ENCODE measurements at places on chromosomes 6 and 20.

- DNase-seq: no peak
Observed at GRCh38 chr6:127300411-127300810, 33.7 kb downstream of the RNF146 start.

- DNase-seq: no peak
Observed at GRCh38 chr20:5715071-5715841, 34.9 kb upstream of the SHLD1 start.

GRCh38 chr6:170296746-170297575, 6.1 kb upstream of the DLL1 start:
- DNase-seq: no peak

GRCh38 chr20:6066582-6066981, 12.7 kb upstream of the LRRN4 start:
- DNase-seq: no peak

DNA sequence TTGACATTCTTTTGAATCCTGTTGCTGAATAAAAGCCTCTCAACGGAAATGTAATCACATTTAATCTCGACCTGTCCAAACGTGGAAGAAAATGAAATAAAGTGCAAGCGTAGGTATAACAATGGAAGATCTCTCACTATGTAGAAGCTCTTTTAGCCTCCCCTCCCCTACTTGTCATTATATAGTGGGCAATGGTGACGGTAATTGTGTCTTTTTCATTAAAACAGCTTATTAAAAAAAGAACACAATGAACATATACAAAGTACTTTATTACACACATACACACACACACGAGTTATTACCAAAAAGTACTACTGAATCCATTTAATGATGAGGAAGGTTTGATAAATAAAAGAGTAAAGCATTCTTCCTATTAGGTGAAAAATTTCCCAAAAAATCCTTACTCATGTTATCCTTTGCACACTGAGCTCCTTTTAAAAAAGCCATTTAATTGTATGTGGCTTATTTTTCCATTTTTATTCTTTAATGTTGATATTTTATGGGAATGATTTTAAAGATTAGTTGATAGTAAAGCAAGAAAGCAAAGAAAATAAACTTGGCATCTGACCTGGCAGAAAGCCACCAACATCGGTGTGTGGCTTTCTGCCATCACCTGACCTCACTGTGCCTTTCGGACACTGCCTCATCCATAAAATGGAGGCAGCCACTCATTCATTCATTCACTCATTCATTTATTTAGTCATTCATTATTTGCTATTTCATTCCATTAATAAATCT, 493 bp upstream of the SGK1 start:
- no peak for DNase-seq

GRCh38 chr6:124927806-124928205, 34.4 kb upstream of the RNF217 start:
- no peak for DNase-seq

GRCh38 chr20:35563834-35564233, 22.0 kb downstream of the ERGIC3 start:
- no peak for DNase-seq

- DNase-seq: no peak
Observed at GRCh38 chr6:106184629-106185028, 98.5 kb downstream of the PRDM1 start.

GRCh38 chr20:34045930-34046725, 52.4 kb downstream of the RALY start:
- DNase-seq: no peak

DNA sequence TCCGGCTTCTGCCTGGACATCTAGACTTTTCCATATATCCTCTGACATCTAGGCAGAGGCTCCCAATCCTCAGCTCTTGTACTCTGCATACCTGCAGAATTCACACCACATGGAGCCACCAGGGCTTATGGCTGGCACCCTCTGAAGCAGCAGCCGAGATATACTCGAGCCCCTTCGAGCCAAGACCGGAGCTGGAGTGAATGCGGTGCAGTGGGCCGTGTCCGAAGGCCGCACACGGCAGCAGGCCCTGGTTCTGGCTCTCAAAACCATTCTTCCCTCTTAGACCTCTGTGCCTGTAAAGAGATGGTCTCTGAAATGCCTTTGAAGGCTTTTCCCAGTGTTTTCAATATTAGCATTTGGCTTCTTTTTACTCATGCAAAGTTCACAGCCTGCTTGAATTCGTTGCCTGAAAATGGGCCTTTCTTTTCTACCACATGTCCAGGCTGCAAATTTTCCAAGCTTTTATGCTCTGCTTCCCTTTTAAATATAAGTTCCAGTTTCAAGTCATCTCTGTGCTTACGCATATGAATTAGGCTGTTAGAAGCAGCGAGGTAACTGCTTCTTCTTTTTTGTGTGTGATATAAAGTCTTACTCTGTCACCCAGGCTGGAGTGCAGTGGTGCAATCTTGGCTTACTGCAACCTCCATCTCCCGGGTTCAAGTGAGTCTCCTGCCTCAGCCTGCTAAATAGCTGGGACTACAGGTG, 3.8 kb upstream of the SIRPB1 start:
- no peak for DNase-seq

GRCh38 chr20:54340667-54341081, 132.8 kb downstream of the PFDN4 start:
- DNase-seq: no peak

- DNase-seq: no peak
Observed at GRCh38 chr6:159723259-159723658, 4.0 kb upstream of the WTAP start.

DNA sequence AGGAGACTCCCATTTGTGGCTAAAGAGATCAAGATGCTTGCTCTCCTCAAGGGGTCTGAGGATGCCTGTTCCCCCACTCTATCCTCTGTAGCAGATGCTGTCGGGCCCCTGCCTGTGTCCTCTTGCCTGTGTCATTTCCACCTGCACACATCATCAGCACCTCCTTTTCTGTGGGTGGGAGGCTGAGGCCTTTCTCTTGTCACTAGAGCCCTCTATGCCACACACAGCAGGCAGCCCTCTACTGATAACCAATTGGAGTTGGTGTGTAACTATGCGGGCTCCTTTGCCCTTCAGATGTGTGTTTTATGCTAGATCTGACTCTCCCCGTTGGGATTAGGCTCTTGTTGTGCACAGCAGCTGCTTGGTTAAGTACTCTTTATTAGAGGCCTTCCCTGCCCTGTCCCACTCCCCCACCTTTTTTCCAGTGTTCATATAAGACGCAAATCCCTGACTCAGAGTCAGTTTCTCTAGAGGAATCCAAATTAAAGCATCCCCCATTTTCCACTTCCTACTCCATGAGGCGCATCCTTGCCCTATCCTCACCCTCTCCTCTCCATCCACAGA, 7.7 kb downstream of the TREML2 start:
- no peak for DNase-seq

- no peak for DNase-seq
Observed at GRCh38 chr20:17542993-17543412, 11.8 kb upstream of the BFSP1 start.

GRCh38 chr6:26246553-26246952, 118.4 kb upstream of the BTN3A2 start:
- DNase-seq: no peak

- DNase-seq: no peak
Observed at GRCh38 chr6:124956018-124956417, 6.2 kb upstream of the RNF217 start.

DNA sequence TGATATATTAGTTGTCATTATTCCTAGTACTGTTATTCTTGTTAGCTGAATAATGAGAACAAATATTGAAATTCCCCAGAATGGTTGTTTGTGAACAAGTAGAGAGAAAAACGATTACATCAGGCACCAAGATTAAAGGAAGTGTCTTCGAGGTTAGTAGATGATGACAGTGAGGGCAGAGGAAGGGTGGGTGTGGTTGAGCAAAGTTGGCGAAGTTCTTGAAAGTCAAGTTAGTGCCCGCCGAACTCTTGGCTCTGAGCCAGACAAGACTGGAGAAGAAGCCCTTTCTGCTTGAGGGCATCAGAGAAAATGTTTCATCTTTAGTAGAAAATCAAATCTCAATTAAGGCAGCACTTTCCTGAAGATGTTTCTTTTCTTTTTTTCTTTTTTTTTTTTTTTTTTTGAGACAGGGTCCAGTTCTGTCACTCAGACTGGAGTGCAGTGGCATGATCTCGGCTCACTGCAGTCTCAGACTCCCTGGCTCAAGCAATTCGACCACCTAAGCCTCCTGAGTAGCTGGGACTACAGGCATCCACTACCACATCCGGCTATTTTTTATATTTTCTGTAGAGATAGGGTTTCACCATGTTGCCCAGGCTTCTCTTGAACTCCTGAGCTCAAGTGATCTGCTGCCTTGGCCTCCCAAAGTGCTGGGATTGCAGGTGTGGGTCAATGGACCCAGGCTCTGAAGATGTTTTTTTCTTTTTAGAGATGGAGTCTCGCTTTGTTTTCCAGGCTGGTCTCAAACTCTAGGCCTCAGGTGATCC, 77.1 kb downstream of the SGK1 start:
- DNase-seq: no peak

- no peak for DNase-seq
Observed at GRCh38 chr6:153957394-153957793, 81.6 kb upstream of the OPRM1 start.

- DNase-seq: no peak
Observed at GRCh38 chr20:36093025-36093803, 61.3 kb upstream of the EPB41L1 start.

- DNase-seq: no peak
Observed at GRCh38 chr20:17334932-17335331, 108.1 kb downstream of the PCSK2 start.

DNA sequence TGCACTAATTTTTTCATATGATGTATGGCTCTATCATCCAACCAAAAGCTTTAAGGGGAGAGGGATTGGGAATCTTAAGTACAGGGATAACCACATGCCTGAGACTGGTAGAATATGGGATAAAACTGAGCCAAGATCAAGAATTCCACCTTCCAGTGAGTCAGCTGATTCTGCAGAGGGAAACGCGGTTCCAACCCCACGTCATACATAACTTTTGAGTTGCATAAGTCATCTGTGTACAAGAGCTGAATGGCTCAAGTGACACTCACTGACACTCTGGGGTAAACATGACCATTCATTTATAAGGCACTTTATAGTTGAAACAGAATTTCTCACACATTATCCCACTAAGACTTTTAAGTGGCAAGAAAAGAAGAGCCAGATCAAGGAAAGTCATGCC, 16.4 kb downstream of the TRIM27 start:
- DNase-seq: no peak

DNA sequence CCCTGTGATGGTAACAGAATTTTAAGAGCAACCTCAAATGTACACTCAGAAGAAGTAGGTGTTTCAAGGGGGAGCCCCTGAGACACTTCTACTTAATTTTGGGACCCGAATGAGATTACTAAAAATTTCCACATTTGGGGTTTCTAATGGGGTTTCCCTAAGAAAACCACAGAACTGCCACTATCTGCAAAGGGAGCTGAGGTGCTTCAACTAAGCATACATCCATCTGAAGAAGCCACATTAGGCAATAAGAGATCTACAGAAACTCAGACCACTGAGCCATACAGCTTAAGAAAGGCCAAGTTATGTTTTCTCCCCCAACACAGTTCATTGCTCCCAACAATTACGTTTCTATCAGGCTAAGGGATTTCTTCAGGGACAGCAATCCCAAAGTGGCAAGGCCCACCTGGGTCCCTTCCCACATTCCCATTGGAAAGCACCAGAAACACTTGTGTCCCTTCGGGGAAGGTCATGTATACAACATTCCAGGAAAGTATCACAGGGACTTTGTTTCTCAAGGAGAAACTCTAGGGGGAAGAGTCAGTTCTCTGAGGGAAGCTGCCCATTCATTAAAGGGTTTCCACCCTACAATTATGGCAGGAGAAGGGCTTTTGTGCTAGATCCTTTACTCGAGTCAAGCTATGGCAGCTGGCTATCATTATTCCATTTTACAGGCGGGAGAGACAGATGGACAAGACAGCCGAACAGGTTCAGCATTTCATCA, 5.0 kb downstream of the BCL2L1 start:
- DNase-seq: no peak

DNA sequence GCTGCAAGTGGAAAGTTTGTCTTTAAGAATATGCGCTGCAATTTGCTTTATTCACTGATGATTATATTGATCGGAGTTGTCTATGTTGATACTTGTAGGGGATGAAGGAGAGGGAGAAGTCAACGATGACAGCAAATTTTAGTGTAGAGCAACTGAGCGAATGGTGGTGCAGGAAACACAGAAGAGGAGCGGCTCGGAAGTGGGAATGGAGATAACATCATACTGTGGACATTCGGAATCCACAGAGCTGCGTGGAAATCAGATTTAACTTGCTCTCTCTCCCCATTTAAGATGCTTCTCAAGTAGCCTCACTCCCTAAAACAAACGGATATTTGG, 722 bp upstream of the TMEM14B start:
- no peak for DNase-seq

DNA sequence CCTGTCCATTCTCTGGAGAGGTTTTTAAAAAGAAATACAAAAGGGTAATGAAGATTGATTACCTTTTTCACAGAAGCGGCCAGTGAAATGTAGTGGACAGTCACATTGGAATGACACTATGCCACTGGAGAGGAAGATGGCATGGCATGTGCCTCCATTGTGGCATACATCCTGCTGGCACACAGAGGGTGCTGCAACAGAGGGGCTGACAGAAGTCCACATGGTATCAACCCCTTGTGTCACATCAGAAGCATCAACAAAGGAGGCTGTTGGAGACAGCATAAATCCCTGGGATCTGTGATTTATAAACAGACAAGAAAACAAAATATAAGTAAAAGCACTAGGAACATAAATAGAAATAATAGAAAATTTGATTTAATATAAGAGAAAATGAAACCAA, 594.9 kb downstream of the PHF3 start:
- no peak for DNase-seq

GRCh38 chr6:163992701-163993100, 578.2 kb downstream of the QKI start:
- no peak for DNase-seq

DNA sequence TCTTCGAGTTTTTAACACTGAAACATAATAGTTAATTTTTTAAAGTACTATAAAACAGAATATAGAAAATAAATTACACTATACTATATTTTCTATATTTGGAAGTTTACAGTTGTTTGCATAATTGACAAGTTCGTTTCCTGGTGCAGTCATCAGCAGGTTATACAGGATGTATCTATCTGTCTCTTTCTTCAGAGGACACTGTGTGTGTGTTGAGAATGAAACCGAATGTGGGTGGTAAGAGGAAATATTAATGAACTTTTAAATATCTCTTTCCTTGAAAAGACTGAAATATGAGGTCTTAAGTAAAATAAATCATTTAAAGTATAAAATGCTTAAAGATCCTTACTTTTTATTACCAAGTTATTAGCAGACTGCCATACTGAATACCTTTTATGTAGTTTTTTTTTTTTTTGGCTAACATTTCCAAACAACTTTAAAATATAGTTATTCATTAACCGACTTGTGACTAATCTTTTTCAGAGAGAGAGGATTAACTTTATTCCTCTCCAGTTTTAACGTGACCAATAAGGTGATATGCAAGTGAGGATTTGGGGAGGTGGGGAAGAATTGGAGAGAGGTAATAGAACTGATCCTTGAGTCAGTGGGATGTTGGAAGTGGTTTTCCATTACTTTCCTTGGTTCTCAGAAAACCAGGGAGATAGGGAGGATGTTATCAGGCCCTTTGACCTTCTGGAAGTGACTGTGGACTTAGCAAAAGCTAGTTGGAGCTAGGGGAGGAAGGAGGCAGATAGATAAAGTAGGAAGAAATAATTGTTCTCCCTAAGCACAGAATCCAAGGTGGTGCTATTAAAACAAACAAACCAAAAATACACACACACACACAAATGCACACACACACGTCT, 380.0 kb upstream of the FLRT3 start:
- DNase-seq: no peak

GRCh38 chr6:88493717-88494116, 327.6 kb upstream of the CNR1 start:
- no peak for DNase-seq

Data from stimulated activated CD8-positive, alpha-beta memory T cell treated with anti-CD3 and anti-CD28 coated beads, Interleukin-7, amount 100 ng/mL, for 48 hours (primary cell).